GF-D8 (cell line): ENCODE measurements at places on chromosomes 12 and 14.

GRCh38 chr12:111757361-111758119 lies 9.2 kb upstream of the ALDH2 start:
- DNase-seq = peak; percentile 97

GRCh38 chr12:92257261-92257660 lies 111.6 kb upstream of the BTG1 start:
- no peak for DNase-seq

- no peak for DNase-seq
These were observed 399.2 kb downstream of the VRK1 start for GRCh38 chr14:97196336-97196735.

DNA sequence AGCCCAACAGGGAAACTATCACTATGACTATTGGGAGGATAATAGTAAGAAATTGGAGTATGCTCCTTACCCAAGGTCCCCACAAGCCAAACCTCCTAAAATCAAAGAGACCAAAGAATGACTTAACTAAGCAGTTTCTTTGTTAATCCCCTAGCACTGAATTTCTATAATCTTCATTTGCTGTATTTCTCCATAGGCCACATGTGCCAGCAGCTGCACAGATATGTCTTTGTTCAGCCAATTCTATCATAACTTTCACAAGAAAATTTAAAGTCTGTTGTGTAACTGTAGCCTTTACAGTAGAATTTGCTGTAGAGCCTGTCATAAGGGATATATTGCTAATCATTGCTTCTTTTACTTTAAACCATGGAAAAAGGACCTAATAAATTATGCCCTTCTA lies 104.0 kb downstream of the RIN3 start:
- DNase-seq = no peak

DNA sequence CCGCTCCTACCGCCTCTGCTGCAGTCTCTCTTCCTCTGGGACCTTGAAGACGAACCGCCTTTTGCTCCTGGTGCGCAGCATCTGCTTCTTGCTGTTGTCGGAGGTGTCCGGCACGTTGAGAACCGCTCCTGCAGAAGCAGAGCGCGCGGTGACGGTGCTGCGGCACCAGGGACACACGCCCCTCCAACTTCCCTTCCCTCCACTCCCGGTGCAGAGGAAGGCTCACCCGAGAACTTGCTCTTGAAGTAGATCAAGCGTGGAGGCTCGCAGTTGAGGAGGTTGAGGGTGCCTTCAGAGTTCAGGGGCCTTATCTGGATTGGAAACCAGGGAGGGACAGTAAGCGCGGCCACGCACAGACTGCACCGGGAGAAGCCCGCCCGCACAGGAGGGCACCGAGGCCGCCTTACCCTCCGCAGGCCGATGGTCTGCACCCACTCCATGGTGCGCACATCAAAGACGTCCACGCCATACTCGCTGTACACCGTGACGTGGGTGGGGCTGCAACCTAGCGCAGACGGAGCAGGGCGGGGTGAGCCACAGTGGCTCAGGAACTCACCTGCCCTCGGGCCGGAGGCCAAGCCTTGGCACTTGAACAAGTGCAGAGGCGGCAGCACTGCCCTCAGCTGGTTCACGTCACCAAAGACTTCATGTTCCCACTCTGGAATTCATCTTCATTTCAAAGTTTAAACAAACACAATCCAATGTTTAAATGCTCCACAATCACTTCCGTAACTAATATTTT lies 17.5 kb downstream of the AMN start:
- DNase-seq = no peak

- DNase-seq = no peak
These were observed 39.7 kb downstream of the KRT80 start for GRCh38 chr12:52151837-52152783.

DNA sequence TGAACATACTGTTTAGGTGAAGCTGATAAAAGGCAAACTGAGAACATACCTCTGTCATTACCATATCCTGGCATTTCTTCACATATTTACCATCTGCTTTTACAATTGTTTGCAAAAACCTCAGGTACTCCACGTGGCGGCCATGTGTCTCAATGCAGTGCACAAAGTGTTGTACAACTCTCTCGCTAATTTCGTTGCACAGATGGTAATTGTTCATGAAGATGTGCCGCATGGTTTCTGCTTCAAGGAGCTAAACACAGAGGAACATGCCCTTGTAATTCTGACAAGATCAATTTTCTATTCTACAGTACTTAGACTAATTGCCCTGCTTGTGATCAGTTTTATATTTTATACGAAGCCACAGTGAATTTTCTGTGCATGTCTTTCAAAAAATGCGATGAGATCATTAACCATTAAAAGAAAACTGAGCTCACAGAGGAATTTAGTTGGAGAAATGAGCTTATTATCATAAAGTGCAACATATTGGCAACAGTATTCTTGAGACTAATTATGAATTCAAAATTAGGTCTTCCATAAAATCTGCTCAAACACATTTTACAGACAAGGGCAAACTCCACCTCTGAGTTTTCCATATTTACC lies 233.8 kb downstream of the ITPR2 start:
- DNase-seq = no peak

- no peak for DNase-seq
These were observed 204.3 kb downstream of the MDGA2 start for GRCh38 chr14:47471075-47471474.

GRCh38 chr14:22822016-22822570 lies 6.9 kb upstream of the SLC7A7 start:
- DNase-seq = no peak

GRCh38 chr12:55908726-55909512 lies 18.8 kb downstream of the PYM1 start:
- DNase-seq = no peak

DNA sequence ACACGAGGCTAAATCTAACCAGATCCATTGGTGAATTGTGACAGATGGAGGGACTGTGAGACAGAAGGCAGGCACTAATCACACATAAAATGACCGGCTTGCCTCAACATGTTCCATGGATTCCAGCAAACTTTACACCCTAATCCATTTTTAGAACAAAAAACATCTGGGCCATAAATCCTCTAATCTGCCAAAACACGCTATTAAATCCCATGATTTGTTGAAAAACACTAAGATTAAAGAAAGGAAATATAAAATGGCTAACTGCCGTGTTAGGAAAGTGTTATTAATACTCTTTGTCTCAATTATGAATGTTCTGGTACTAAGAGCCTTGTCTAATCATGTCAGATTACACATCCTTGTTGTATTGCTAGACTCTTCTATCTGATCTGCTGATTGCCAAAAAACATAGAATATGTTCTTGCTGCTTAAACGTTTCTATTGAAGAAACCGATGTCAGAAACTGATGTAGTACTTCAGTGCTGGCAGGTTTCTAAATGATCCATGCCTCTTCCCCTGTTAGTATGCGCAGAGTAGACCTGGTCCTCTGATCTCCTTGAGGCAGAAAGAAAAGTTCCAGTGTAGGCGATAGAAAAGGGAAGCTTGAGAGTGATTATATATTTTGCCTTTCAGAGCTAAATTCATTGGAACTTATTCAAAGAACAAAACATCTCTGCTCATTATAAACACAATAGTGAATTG lies 384.9 kb downstream of the SOX5 start:
- DNase-seq = no peak

- DNase-seq = no peak
These were observed 7.2 kb downstream of the HHIPL1 start for GRCh38 chr14:99651953-99652746.

DNA sequence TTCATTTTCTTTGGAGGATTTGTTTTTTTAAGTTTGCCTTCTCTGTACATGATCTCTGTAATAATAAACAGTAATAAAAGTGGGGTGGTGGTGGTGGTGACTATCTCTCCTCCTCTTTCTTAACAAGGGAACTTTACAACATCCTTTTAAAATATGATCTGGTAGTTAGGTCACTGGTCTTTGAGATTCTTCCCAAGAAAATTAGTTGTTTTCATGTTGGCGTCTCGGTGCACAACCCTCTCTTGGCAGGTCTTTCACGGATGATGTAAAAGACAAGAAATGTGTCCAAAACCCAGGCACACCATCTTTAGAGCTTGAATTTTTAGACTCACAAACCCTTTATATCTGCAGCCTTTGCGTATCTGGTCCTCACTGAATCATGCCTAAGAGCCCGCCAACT lies 488.5 kb upstream of the TBX3 start:
- no peak for DNase-seq

GRCh38 chr14:67413806-67414769 lies 2.1 kb upstream of the PLEK2 start:
- no peak for DNase-seq

GRCh38 chr14:60695327-60695726 lies 28.8 kb downstream of the SIX4 start:
- no peak for DNase-seq

DNA sequence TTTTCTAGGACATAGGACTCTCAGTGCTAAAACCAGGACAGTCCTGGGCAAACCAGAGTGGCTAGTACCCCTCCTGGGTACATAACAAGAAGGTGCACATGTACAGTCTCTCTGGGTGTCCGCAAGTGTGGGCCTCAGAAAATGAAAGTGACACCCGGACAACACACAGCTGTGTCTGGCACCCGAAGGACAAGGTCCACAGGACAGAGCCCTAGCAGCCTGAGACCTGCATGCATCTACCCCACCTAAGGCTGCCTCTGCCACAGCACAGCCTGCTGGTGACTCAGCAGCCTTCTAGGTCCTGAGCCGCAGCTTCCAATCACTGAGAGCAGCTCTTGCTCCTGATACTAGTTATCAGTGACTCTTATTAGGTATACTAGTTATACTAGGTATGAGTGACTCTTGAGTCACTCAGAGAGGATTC lies 784.1 kb upstream of the TBX3 start:
- DNase-seq = no peak

DNA sequence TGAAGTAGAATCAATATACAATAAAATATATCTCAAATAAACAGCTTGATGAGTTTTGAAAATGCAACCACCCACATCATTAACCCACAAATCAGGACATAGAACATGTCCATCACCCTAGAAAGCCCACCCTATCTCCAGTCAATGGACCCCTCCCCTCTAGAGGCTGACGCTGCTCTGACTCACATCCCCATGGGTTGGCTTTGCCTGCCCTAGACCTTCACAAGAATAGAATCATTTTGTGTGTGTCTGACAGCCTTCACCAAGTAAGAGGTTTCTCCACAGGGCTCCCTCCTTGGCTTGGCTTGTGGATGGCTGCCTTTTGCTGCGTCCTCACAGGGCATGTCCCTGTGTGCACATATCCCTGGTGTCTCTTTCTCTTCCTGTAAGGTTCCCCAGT lies 250.2 kb upstream of the RTL1 start:
- no peak for DNase-seq

DNA sequence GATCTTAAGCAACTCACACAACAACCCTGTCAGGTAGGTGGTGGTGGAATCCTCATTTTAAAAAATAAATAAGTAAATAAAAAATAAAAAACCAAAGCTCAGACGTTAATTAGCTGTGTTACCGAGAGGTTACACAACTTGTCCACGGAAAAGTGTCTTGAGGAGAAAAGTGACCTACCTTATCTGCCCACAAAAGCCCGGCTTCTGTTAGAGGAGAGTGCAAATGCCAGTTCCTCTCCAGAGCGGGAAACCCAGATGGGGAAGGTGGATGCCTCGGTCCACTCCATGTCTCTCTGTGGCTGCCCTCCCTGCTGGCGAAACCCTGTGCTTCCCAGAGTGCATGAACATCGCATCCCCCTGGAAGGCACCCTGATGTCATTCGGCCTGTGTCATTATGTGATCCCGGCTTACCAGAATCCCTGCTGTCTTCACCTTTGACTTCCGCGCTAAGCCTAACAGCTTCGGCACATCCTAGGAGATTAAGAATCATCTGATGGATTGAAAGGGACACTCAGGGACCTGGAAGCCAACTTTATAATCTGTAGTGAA lies 6.4 kb downstream of the MLXIP start:
- DNase-seq = no peak

GRCh38 chr14:96122496-96122895 lies 82.1 kb upstream of the BDKRB2 start:
- no peak for DNase-seq

GRCh38 chr12:76852106-76852505 lies 26.7 kb downstream of the CSRP2 start:
- no peak for DNase-seq

DNA sequence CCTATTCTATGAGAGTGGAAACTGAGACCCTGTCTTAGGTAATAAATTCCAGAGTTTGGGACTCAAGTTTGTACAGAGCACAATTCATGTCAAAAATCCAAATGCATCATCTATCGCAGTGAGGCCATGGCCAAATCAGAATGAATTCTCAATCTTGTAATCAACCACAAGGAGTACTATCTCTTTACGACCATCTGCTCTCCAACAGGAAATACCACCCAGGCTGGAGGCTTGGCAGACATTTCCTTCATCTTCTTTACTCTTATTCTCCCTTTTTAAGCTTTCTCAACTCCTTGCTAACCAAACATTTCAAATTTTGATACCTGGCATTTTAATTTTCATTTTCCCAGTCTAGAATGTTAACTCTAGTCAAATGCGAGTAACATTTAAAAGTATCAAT lies 32.7 kb upstream of the RNU6-7 start:
- no peak for DNase-seq

GRCh38 chr14:51692646-51693045 lies 40.9 kb downstream of the FRMD6 start:
- no peak for DNase-seq

DNA sequence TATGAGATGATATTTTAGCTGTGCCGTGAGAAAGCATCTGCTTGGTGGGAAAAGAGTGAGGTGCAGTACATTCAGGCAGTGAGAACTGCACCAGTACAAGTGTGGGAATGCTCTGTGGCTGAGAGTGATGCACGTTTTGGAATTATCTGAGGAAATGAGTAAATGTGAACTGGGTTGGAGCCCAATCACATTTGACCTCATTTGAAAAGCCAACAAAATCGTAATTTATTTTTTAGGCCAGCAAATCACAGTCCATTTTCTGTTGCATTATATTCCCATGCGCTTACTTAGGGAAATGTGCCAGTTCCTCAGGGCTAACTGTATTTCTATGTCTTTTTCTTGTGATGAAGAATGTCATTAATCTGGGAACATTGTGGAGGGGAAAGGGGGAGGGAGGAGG lies 77.3 kb downstream of the SNAPC1 start:
- no peak for DNase-seq

- DNase-seq = no peak
These were observed 35.7 kb downstream of the CNOT2 start for GRCh38 chr12:70278945-70279344.

DNA sequence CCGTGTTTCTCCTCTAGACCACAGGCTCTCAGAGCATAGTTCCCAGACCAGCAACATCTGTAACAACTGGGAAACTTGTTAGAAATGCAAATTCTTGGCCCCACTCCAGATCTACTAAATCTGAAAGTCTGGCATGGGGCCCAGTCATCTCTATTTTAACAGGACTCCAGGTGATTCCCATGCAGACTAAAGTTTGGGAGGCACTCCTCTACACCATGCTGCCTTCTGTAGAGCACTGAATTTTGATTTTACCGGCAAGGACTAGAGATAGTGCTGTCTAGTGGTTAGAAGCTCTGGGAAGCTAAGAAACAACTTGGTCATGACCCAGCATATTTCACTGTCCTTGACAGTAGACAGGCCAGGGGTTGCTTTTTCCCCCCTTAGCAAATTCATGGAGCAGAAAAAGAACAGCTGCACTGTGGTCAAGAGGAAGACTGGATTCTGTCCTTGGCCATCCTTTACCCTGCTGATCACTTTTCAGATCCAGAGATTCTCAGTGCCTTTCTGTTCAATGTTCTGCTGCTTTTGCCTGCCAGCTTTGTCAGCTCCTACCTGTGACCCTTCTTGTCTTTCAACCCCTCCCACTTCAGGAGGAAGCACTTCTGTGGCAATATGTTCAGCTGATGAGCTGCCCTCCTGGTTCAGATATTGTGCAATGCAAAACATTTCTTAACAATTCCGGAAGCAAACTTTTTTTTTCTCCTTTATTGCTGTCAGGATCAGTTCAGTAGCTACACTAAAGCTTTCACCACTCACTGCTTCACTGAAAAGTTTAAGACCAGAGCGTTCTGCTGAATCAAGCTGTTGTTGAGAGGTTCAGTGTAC lies 133.8 kb upstream of the NUDT4 start:
- peak; percentile 88 for DNase-seq
